ENCODE measurements at places on chromosomes 11 and 22. TPM values are rescaled to one million over a fixed set of nuclear protein-coding genes. Genes with fewer than 3 reads are reported as not detected.

Gene TOM1
- 39.4 TPM for total RNA-seq

Gene PHLDB1
- 40.0 TPM for total RNA-seq

Gene NRIP3
- 43.6 TPM for total RNA-seq

Gene GGA1
- 19.7 TPM for total RNA-seq

Gene TIGD3
- total RNA-seq = not detected

Gene IL18
- 0.54 TPM for total RNA-seq

DNA sequence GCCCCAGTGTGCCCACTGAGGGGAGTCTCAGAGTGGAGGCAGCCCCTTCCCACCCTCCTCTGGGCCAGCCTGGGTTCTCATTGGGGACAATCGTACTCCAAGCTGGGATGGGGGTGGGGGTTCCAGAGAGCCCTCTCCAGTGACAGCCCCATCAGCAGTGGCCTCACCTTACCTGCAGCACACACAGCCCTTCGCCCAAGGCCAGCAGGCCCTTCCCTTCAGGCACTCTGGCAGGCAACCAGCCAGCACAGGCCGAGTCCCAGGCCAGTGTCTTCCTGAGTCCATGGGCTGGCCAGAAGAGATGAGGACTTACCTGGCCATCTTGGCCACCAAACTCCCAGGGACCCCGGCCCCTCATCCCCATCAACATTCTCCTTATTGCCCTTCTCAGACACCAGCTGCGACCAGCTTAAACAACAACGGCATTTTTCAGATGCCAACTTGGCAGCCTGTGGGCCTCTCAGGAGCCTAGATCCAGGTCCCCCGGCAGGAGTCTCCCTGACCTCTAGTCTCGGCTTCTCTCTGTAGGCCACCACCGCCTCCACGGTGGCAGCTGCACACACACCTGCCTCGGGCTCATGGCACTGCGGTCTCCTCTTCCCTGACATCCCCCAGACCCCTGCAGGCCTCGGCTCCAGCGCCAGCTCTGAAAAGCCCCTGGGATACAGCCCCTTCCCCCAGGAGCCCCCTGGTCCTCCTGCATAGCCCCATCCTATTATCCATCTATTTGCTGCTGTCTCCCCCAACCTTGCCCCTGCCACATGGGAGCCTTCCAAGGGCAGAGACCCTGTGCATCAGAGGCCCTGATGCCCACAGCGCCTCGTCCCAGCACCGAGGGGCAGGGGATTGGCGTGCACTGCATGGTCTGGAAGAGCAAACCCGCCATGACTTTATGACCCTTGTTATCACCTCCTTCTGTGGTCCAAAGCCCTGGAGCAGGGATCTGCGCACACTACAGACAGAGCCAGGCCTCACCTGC is 111.2 kb upstream of the FGF3 start:
- no peak for DNase-seq

DNA sequence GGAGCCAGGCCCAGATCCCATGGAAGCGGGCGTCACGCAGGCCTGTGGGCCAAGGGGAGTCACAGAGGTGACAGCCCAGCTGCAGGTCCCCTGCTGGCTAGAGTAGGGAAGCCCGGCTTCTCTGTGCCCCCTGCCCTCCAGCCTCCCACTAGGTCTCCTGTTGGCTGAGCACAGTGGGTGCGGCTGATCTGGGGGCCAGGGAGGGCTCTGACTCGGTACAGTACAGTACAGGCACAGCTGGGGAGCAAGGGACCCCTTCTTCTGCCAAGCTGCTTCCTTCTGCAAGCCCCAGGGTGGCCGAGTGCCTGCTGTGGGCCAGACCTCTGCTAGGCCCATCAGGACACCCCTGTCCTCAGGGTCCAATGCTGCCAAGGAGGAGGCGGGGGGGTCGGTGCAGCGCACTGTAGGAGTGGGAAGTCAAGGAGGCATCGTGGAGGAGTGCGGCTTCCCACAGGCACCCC is 10.1 kb downstream of the SUSD2 start:
- DNase-seq = no peak

DNA sequence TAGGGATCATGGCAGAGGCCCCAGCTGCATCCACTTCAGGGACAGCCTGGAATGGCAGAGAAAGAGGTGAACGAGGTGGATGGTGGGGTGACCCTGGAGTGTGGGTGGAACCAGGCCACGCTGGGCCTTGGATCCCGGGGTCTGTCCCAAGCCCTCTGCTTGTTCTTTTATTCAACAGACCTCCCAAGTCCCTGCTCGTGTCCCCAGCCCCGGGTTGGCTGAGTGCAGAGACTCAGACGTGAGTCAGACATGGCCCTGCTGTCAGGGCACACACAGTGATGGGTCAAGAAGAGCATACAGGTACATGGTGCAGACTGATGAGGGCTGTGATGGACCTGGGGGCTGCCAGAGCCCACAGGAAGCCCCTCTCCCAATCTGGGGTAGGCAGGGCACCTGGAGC is 6.6 kb downstream of the ARHGAP8 start:
- DNase-seq = no peak

DNA sequence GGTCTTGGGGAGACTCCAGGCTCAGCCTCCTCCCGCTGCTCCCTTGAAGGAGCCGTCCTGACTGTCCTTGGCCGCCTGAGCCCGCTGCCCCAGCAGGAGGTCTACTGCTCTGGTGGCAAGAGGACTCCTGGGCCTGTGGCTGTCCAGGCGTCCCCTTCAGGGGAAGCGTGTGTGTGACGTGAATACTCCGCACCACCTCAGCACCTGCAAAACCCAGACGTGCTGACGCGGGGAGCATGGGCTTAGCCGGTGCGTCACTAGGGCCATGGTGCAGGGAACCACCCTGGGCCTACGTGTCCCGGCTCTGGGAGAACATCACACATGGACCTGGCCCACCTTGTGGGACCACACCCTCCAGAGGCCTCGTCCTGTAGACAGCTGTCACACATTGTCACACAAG is 30.2 kb upstream of the BRSK2 start:
- DNase-seq = no peak

DNA sequence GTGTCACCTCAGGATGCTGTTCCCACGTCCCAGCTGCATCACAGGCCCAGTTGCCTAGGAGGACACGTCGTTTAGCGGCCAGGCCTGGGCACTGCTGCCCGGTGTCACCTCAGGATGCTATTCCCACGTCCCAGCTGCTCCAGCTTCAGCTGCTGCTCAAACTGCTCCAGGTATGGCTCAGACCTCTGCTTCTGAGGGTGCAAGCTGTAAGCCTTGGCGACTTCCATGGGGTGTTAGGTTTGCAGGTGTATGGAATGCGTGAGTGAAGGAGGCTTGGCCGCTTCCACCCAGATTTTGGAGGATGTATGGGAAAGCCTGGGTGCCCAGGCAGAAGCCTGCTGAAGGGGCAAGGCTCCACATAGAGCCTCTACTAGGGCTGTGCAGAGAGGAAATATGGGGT is 205.3 kb upstream of the B3GAT1 start:
- DNase-seq = no peak

All from IMR-90 (cell line).